ENCODE measurements at places on chromosomes 5 and 9.

- no peak for DNase-seq
Observed at GRCh38 chr5:33400675-33401074, 40.1 kb upstream of the TARS1 start.

- no peak for DNase-seq
Observed at GRCh38 chr5:74392711-74393351, 247.7 kb downstream of the ENC1 start.

DNA sequence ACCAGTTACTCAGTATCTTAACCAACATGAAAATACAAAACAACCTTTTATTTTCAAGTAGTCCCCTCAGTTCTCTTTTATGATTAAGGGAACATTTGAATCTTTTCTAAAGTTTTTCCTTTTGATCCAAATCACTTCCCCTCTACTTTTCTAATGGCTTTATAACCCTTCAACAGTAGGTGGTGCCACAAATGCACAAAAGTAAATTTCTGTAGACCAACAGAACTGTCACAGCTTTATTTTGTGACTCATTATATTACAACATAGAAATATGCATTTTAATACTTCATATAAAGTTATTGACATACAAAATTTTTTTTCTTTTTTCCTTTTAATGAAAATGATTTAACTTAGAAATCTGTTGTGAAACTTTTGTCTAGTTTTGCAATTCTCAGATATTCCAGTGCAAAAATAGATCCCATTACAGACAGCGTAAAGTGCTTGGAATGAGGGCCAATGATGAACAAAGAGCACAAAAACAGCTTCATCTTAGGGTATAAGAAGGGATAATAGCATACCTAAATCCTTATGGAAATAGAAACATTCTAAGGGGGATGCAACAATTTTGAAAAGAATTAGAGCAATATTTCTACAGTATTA is 17.0 kb downstream of the NIPSNAP3B start:
- no peak for DNase-seq

DNA sequence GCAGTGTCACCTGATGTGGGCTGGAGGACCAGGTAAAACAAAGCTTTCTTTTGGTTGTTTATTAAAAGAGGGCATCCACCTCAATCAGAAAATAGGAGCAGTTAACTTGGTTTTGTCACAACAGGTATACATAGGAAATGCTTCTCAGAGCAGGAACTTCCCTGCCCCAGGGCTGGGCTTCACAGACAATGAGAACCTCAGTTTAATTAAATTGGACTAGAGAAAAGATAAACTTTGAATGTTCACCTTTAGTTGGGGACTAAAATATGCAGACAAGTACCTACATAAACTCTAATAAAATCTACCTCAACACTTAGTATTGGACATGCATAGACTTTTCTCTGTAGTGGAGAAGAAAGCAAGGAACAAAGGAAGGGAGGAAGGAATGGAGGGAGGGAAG is 392.0 kb downstream of the ENC1 start:
- no peak for DNase-seq

DNA sequence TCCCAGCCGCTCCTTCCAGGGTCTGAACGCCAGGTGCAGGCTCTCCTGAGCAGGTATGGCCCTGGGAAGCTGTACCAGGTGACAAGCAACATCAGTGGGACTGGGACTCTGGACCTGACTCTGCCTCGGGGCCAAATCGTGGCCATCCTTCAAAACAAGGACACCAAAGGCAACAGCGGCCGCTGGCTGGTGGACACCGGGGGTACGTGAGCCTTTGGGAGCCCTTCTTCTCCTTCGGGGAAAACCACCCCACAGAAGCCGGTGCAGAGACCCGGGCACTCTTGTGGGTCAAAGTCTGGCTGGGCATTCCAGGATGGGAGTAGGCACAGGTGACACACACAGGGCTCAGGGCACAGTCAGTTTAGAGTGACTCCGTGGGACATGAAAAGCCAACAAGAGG is 45.8 kb downstream of the ARHGEF37 start:
- DNase-seq, result no peak

- no peak for DNase-seq
Observed at GRCh38 chr9:105173306-105173705, 71.1 kb upstream of the SLC44A1 start.

Measured in activated CD8-positive, alpha-beta memory T cell treated with anti-CD3 and anti-CD28 coated beads, Interleukin-2, amount 50 U/mL, for 4 hours (primary cell).